ENCODE measurements at places on chromosomes 1 and 21.

- DNase-seq: no peak
Measured at GRCh38 chr1:19086176-19086875, 123.7 kb downstream of the UBR4 start.

- no peak for DNase-seq
Measured at GRCh38 chr1:110876748-110877341, 3.9 kb downstream of the CD53 start.

DNA sequence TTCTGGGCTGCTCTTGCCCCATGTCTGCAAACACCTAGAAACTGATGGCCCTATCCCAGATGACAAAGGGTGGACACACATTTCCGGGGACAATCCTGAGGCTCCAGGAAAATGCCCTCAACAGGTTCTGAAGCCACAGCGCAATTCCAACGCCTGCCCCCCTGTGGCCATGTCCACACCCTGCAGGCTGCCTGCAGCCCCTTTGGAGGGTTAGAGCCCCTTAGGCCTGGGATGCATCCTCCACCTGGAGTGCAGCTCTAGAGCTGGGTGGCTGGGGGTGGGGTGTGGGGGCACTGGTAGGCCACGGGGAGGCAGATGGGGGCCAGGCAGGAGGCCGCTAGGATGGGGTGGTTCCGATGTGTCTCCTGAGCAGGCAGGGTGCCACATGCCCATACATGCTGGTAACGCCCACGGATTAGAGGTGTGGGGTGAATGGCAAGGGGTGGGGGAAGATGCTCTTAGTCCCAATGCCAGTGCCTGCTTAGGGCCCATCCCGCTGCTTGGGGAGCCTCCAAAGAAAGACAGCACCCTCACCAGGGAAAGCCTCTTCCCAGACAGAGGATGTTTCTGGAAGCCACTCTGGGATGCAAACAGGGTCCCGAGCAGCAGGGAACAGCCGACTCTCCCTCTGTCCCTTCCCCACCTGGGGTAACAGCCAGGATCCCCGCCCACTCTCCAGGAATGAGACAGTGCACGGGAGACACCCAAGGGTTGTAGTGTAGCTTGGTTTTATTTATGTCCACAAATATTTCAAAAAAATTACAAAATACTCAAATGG, 34.0 kb downstream of the SLC45A1 start:
- no peak for DNase-seq

DNA sequence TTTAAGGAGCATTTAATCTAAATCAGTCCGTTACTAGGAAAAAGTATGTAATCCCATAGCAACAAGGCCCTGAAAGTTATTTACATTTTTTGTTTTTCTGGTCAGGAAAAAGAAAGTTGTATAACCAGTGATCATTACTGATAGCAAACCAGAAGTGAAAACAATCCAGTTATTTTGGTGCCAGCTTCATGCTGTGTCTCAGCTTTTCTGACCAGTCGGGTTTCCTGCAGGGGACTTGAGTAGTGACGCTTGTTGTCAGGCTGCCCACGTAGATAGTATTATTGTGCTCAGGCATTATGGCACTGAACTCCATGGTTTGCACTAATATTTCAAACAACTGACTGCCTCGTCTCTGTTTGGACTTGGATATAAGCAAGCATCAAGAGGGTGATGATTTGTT, 55.2 kb downstream of the SASS6 start:
- DNase-seq: no peak

GRCh38 chr1:110620686-110621085, 14.5 kb upstream of the KCNA2 start:
- DNase-seq: no peak

DNA sequence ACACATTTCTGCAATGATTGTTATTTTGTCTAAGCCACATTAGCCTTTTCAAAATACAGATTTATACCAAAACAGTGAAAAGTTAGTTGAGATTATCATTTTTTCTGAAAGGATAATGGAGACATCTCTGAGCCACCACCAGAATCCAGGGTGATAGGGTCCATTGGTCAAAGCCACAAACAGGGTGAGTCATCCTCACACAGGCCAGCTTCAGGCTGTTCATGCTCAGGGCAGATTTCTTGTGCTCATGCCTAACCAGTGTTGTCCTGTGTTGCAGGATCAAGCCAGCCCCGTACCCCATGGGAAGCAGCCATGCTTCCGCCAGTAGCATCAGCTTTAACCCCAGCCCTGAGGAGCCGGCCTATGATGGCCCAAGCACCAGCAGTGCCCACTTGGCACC, 13.4 kb downstream of the ELOA start:
- DNase-seq: no peak

DNA sequence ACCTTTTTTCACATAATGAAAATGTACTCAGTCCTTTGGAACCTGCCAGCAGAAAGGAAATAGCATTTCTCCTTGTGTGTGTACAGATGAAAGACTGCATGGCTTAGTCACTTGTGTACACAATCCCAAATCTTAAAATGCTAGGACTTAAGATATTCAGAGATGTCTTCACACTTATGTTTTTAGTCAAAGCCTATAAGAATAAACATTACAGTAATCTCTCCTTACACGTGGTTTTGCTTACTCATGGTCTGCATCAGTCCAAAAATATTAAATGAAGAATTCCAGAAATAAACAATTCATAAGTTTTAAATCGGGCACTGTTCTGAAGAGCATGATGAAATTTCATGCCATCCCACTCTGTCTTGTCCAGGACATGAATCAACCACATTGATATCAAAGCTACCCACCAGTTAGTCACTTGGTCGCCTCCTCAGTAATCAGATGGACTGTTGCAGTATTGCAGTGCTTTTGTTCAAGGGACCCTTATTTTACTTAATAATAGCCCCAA, 75.7 kb upstream of the RRP15 start:
- no peak for DNase-seq

DNA sequence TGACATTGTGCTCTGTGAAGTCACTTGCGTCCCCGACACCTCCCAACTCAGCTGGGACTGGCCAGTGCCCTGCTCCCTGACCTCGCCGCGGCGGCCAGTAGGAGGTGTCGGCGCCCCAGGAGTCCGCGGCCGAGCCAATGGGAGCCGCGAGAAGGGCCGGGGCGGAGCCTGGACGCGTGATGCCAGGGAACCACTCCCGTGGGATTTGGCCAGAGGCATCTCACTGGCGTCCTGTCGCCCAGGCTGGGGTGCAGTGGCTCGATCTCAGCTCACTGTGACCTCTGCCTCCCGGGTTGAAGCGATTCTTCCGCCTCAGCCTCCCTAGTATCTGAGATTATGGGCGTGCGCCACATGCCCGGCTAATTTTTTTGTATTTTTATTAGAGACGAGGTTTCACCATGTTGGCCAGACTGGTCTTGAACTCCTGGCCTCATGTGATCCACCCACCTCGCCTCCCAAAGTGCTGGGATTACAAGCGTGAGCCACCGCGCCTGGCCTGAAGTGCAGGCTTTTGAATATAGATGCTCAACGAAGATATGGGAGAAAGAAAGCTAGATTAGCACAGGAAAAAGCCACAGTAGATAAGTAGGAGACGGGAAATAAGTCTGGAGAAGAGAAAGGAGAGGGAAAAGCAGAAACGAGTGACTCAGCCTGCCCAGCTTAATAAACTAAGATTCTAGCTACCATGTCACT, 38.0 kb downstream of the ZBTB8OS start:
- peak; percentile 95 for DNase-seq

DNA sequence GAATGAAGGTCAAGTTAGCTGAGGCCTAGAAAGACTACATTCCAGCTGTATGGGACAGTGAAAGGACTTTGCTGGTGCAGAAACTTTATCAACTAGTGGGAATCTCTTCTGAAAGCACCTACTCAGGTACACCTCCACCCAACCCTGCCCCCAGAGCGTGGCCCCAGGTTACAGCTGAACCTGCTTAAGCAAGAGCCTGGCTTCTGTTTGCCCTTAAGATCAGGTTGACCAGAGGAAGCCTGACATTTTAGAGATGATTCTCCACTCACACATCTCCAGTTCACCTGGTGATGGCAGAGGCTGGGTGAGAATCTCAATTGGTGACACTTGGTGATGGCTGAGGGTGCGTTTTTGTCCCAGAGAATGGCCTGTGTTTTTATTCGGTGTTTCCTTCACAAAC, 24.0 kb downstream of the ELAPOR1 start:
- no peak for DNase-seq

Measured in head of caudate nucleus (tissue), 42 donors.